ENCODE measurements at places on chromosomes 6 and 20.

- no peaks in the 10 kb centered on the region for H3K36me3 ChIP-seq
- no peak for DNase-seq
Observed at GRCh38 chr6:33872761-33873160, 69.0 kb upstream of the MLN start.

- no peak for DNase-seq
- no peaks in the 10 kb centered on the region for H3K27me3 ChIP-seq
Observed at GRCh38 chr20:10432079-10432478, 1.9 kb downstream of the MKKS start.

DNA sequence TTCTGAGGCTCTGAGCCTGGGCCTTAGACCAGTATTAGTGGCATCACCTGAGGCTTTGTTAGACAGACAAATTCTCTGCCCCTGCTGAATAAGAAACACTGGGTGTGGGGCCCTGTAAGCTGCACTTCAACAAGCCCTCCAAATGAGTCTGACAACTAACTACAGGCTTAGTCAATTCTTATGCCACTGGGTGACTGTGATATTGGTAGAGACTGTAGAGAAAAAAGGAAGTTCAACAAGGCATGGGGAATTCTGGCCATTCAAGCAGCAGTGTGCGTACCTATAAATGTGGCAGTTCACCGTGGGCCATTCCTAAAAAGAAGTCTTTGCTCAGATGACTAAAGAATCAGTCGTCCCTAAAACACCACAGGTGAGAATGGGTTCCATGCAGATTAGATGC, 82.7 kb downstream of the MDN1 start:
- H3K27ac ChIP-seq, result no peak overlapping the region
- no peak for DNase-seq
- H3K36me3 ChIP-seq, result peaks cover 43% of the 10 kb centered on the region
- no peak overlapping the region for H3K4me3 ChIP-seq
- no peaks in the 10 kb centered on the region for H3K4me1 ChIP-seq
- H3K27me3 ChIP-seq, result no peaks in the 10 kb centered on the region

- H3K4me3 ChIP-seq, result no peak overlapping the region
- H3K27me3 ChIP-seq, result no peaks in the 10 kb centered on the region
- no peak for DNase-seq
- H3K4me1 ChIP-seq, result no peaks in the 10 kb centered on the region
- H3K36me3 ChIP-seq, result peaks cover 33% of the 10 kb centered on the region
- no peak overlapping the region for H3K27ac ChIP-seq
Observed at GRCh38 chr20:25491446-25492038, 84.1 kb downstream of the GINS1 start.

DNA sequence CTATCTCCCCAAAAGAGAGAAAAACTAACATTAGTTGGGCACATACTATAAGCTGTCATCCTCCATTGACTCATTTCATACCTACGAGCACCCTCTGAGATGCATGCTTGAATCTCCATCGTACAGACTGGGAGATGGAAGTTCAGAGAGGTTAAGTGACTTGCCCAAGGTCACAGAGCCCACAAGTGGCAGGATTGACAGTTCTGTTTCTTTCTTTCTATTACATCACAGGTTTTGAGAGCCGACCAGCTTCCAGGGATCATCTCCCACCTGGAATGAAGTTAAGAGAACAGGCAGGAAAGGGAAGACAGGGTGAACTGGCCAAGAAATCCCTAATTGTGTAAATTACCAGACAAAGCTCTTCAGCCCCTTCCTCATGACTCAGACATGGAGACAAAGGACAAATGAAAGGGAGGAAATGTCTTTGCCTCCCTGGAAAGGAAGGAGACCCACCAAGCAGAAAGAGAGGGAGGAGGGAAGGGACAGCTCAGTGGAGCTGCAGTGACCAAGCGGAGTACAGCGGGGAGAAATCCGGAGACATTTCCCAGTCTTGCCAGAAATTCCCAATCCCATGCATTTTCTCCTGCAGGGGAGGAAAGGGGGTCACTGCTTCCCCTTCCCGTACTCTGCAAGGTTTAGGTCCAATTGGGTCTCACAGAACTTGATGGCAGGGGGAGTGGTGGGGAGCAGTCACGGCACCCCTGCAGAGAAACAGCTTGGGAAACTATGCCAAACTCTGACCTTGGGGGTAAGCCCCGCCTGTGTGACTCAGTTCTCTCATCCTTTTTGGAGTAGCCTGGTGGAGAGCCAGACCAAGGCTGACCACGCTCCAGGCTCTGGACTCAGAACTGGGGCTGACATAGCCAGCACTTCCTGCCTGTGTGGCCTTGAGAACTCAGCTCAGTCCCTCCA, 154.3 kb downstream of the ANKRD60 start:
- H3K27ac ChIP-seq, result no peak overlapping the region
- no peaks in the 10 kb centered on the region for H3K27me3 ChIP-seq
- H3K36me3 ChIP-seq, result no peaks in the 10 kb centered on the region
- H3K4me3 ChIP-seq, result no peak overlapping the region
- no peak for DNase-seq

- no peaks in the 10 kb centered on the region for H3K36me3 ChIP-seq
- no peak overlapping the region for H3K27ac ChIP-seq
Observed at GRCh38 chr6:67184405-67184804, 1450.7 kb upstream of the ADGRB3 start.

DNA sequence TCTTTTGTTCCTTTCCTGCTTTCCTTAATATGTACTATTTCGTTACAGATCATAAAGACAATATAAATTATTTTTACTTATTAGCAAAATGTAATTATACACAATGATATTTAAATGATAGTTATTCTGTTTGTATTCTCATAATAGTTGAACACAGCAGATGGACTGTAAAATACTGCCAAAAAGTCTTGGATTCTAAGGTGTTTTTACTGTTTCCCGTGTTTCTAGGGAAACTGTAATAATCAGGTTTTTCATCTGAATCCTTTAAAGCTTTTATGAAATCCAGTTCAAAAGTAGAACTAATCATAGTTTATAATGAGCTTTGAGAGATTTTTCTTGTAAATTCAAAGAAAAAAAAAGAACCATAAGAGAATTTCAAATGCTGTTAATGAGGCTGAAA, 148.4 kb downstream of the GRIK2 start:
- H3K4me3 ChIP-seq, result no peak overlapping the region
- no peaks in the 10 kb centered on the region for H3K4me1 ChIP-seq
- no peak overlapping the region for H3K27ac ChIP-seq

- H3K27me3 ChIP-seq, result no peaks in the 10 kb centered on the region
- no peaks in the 10 kb centered on the region for H3K4me1 ChIP-seq
- no peak for DNase-seq
- no peak overlapping the region for H3K27ac ChIP-seq
Observed at GRCh38 chr6:123402052-123402451, 234.7 kb downstream of the TRDN start.

- H3K27me3 ChIP-seq, result no peaks in the 10 kb centered on the region
- peaks cover 34% of the 10 kb centered on the region for H3K36me3 ChIP-seq
- no peak overlapping the region for H3K27ac ChIP-seq
- no peak overlapping the region for H3K4me3 ChIP-seq
Observed at GRCh38 chr6:36856277-36856676, 17.0 kb upstream of the CPNE5 start.

DNA sequence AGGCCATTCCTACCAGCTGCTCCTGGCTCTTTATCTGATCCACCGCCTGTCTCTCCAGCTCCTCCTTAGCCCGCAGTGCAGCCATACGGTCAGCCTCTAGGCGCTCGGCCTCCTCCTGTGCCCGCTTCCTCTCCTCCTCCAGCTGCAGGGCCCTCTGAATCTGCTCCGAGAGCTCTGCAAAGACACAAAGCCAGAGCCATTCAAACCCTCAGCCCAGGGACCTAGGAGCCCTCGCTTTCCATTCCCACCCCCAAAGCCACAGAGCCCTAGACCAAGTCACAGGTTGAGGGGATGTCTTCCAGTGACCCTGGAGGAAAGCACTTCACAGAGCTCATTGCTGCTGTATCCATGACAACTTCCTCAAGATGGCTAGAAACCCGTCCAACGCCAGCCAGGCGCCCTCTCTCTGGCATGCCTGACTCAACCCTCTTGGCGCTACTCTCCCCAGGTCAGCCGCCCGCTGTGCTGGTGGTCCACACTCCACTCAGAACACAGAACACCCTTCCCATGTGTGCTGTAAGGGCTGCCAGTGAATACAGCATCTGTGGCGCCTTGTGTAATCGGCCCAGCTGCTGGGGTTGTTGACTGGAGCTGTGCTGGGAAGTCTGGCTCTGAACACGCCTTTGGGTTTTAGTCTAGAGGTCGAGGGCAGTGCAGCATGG, 49.3 kb downstream of the EZR start:
- H3K27me3 ChIP-seq, result no peaks in the 10 kb centered on the region
- H3K27ac ChIP-seq, result peak overlapping the region; percentile 25
- no peak overlapping the region for H3K4me3 ChIP-seq
- no peak for DNase-seq
- H3K36me3 ChIP-seq, result peaks cover 90% of the 10 kb centered on the region

DNA sequence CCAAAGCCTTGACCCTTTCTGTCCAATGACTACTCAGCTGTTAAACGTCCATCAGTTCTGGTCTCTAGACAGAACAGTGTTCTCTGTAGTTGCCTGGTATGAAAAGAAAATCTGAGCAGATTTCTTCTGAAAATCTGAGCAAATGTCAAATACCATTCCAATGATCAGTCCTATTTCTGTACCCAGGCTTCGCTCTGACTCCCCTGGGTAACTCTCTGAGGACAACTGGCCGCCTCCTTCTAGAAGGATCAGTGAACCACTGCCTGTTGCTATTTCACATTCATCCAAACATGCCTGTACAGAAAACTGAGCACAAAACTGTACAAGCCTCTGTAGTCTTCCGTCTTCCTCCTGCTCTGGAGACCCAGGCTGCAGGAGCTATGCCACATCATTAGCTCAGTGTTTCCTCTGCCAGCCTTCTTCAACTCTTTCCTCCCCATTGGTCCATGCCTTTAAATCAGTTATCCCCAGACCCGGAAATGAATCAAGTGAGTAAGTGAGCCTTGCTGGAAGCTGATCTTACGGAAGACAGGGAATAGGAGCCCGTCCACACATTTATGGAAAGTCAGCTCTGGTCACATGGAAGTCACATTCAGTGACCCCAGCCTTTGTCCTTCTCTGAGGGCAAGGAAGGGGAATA, 63.3 kb downstream of the DAAM2 start:
- peaks cover 8% of the 10 kb centered on the region for H3K36me3 ChIP-seq
- DNase-seq, result no peak
- peaks cover 2% of the 10 kb centered on the region for H3K27me3 ChIP-seq
- H3K27ac ChIP-seq, result no peak overlapping the region
- no peak overlapping the region for H3K4me3 ChIP-seq
- no peaks in the 10 kb centered on the region for H3K4me1 ChIP-seq

- no peaks in the 10 kb centered on the region for H3K27me3 ChIP-seq
- H3K4me1 ChIP-seq, result no peaks in the 10 kb centered on the region
- H3K27ac ChIP-seq, result no peak overlapping the region
Observed at GRCh38 chr20:40572251-40572650, 116.8 kb downstream of the MAFB start.

DNA sequence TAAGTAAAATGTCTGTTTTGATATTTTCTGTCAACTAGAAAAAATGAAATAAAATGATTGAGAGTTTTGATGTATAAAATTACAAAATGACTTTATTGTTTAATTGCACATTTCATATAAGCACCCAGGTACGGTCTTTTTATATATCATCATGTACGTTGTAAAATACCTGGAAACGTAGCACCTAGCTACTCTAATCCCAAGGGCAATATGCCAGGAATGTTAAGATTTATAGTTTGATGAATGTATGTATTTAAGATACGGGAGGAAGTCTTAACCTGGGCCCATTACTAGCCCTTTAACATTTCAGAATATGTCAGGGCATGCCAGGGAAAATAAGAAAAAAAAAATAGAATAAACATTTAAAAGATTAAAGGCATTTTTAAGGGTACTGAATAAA, 490.9 kb upstream of the NRSN1 start:
- no peaks in the 10 kb centered on the region for H3K27me3 ChIP-seq
- H3K4me3 ChIP-seq, result no peak overlapping the region
- no peaks in the 10 kb centered on the region for H3K36me3 ChIP-seq
- no peaks in the 10 kb centered on the region for H3K4me1 ChIP-seq
- no peak for DNase-seq

DNA sequence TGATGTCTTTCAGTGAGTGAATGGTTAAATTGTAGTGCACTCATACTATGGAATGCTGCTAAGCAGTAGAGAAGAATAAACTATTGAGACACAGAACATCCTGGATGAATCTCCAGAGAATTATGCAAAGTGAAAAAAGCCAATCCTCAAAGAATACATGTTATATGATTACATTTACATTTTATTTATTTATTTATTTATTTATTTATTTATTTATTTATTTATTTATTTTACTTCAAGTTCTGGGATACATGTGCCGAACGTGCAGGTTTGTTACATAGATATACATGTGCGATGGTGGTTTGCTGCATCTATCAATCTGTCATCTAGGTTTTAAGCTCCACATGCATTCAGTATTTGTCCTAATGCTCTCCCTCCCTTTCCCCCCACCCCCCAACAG, 175.8 kb upstream of the VGLL2 start:
- H3K36me3 ChIP-seq, result no peaks in the 10 kb centered on the region
- H3K4me1 ChIP-seq, result no peaks in the 10 kb centered on the region
- no peak overlapping the region for H3K27ac ChIP-seq
- DNase-seq, result no peak
- no peak overlapping the region for H3K4me3 ChIP-seq

- peaks cover 11% of the 10 kb centered on the region for H3K4me1 ChIP-seq
- H3K4me3 ChIP-seq, result no peak overlapping the region
- no peak for DNase-seq
- H3K36me3 ChIP-seq, result no peaks in the 10 kb centered on the region
Observed at GRCh38 chr6:43757966-43758616, 11.9 kb upstream of the VEGFA start.

- H3K4me1 ChIP-seq, result peaks cover 40% of the 10 kb centered on the region
- no peaks in the 10 kb centered on the region for H3K27me3 ChIP-seq
- no peak overlapping the region for H3K27ac ChIP-seq
- no peak for DNase-seq
- peaks cover 4% of the 10 kb centered on the region for H3K36me3 ChIP-seq
- H3K4me3 ChIP-seq, result no peak overlapping the region
Observed at GRCh38 chr6:52393780-52394179, 26.4 kb upstream of the EFHC1 start.

DNA sequence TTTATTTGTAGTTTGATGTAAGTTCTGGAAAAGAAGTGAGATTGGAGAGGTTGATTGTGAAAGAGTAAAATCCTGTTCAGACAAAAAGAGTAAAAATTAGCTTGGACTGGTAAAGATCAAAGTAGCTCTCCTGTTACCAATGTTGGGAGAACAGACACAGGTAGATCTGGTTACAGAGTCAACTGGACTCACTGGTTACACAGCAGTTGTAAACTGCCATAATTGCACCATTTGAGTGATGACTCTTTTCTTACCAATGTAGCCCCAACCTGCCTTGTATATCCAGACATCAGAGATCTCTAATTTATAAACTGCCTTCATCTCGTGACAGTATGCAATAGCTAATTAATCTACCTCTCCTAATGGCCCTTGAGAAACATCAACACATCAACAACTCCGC, 165.6 kb upstream of the PRSS16 start:
- no peak overlapping the region for H3K27ac ChIP-seq
- H3K27me3 ChIP-seq, result peaks cover 18% of the 10 kb centered on the region
- DNase-seq, result no peak
- no peaks in the 10 kb centered on the region for H3K36me3 ChIP-seq
- H3K4me1 ChIP-seq, result peaks cover 4% of the 10 kb centered on the region

- H3K27ac ChIP-seq, result no peak overlapping the region
- no peak overlapping the region for H3K4me3 ChIP-seq
- H3K36me3 ChIP-seq, result no peaks in the 10 kb centered on the region
- no peak for DNase-seq
- no peaks in the 10 kb centered on the region for H3K27me3 ChIP-seq
Observed at GRCh38 chr6:15989397-15989796, 139.5 kb upstream of the MYLIP start.
